ENCODE measurements at places on chromosomes 6 and 20.

DNA sequence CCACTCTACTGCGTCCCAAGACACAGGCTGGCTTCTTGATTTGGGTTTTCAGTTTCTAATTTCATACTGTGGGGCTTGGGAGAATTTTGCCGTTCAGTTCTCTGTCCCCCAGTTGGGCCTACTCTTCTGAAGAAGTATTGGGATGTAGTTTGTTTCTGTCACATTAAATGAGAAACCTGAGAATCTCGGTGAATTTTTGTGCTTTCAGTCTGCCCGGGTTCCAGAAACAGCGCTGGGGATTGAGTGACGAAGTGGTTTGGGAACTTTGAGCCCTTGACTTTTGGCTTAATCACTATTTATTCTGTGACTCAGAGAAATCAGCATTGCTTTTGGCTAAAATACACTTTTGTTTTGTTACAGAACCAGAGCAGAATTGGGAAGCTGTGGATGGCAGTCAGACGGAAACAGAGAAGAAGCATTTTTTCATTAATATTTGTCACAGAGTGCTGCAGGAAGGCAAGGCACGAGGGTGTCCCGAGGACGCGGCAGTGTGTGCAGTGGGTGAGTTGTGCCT, 74.0 kb downstream of the IGF2R start:
- no peak for DNase-seq

- DNase-seq = no peak
Measured at GRCh38 chr6:139912735-139913400, 538.4 kb upstream of the CITED2 start.

- DNase-seq = no peak
Measured at GRCh38 chr6:93398723-93399122, 20.6 kb downstream of the EPHA7 start.

- DNase-seq = no peak
Measured at GRCh38 chr6:24606200-24606930, 39.6 kb downstream of the KIAA0319 start.

DNA sequence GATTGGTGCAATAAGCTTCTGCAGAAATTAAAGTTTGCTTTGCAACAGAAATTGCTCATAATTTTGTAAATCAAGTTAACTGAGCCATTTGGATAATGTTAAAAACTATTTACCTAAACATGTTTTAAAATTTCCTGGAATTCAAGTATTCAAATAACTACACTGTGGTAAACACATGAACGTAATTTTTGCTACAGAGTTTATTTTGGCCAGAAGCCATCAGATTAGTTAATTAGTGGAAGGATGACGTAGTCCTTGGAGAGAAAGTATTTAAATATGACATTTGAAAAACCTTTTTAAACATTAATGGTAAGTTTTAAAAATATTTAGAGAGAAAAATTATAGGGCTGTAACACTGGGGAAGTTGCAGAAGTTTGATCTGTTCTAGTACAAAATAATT, 121.2 kb upstream of the UST start:
- DNase-seq = no peak

- no peak for DNase-seq
Measured at GRCh38 chr20:16057651-16058050, 515.6 kb downstream of the KIF16B start.

- no peak for DNase-seq
Measured at GRCh38 chr6:24382220-24382540, 20.6 kb upstream of the MRS2 start.

GRCh38 chr6:15574486-15574885, 88.3 kb downstream of the DTNBP1 start:
- no peak for DNase-seq

DNA sequence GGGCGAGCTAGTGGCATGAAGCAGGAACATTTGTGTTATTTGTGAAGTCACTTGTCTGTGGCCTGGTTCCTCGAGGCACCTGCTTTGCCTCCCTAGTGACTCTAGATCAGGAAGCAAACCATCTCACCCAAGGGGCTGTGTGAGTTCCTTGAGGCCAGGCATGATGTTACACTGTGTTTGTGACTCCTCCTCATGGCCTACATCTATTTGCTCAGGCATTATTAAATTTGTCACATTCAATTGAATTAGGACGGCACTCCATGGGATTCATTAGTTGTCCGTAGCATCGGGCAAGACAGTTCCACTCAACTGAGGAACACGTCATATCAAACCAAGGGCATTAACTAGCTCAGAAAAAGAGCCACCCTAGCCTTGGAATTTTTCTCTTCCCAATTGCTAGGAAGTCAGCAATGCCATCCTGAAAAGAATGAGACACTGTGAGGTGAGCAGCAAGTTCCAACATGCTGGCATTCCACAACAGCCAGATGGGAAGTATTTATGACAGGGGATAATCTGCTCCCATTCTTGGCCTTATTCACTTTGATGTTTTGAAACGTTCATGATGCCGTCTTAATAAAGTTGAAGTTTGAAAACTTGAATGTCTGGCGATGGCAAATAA, 17.2 kb downstream of the TMEM200A start:
- no peak for DNase-seq

GRCh38 chr20:21270806-21271205, 32.3 kb upstream of the XRN2 start:
- DNase-seq = no peak

GRCh38 chr6:53300656-53301551, 47.8 kb downstream of the ELOVL5 start:
- DNase-seq = no peak

GRCh38 chr6:17265570-17265969, 15.6 kb upstream of the RBM24 start:
- no peak for DNase-seq

GRCh38 chr6:137291441-137291840, 72.3 kb upstream of the IFNGR1 start:
- DNase-seq = no peak

DNA sequence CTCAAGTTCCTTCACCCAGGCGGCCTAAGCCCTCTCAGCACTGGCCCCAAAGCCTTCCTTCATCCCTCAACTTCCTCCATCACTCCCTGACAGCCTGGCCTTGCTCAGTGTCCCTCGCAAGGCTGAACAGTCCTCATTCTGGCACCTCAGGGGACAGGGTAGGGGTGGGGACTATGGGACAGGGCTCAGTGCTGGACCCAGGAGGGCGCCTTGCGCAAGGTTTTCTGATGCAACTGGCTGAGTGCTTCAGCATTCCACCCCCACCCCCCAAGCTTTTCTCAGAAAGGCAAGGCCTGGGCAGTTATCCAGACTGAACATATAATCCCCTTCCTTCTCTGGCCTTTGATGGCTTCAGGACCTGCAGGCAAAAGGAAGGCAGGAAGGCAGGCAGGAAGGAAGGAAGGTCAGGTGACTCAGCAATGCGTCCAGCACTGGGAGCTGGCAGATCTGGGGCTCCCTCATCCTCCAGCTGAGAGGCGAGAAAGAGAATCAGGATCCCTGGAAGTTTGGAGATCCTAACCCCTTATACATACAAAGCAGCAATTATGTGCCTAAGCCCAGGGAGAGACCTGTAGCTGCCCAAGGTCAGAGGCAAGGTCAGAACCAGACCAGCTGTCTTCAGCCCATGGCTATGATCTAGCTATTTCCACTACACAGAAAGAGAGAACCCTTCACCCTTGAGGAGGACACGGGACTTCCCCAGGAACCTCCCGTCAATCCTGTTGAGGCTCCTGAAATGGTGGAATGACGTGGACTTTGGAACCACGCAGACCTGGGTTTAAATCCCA, 8.6 kb upstream of the TRIB3 start:
- no peak for DNase-seq

GRCh38 chr6:156944412-156944811, 167.2 kb downstream of the ARID1B start:
- no peak for DNase-seq

DNA sequence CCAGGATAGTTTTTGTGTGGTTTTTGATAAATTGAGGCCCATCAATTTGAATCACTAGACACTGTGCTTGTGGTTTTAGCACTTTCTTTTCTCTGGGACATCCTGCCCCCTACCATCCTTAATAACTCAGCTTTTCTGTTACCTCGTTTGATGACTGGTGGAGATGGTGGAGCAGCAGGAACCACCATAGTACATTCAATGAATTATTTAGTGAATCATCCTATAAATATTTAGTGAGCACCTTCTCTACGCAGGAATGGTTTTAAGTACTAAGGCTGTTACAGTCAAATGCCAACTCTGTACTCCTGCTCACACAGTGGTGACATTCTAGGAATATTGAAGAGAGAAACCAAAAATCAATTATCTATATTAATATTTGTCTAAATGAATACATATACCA, 585.2 kb downstream of the HAO1 start:
- no peak for DNase-seq

Data from stimulated activated CD4-positive, alpha-beta T cell treated with anti-CD3 and anti-CD28 coated beads, TNF-alpha, amount 100 ng/mL, for 4 hours (primary cell).